ENCODE measurements at places on chromosomes 13 and 19.

- no peak for DNase-seq
Observed at GRCh38 chr13:31441800-31442510, 242.2 kb downstream of the B3GLCT start.

DNA sequence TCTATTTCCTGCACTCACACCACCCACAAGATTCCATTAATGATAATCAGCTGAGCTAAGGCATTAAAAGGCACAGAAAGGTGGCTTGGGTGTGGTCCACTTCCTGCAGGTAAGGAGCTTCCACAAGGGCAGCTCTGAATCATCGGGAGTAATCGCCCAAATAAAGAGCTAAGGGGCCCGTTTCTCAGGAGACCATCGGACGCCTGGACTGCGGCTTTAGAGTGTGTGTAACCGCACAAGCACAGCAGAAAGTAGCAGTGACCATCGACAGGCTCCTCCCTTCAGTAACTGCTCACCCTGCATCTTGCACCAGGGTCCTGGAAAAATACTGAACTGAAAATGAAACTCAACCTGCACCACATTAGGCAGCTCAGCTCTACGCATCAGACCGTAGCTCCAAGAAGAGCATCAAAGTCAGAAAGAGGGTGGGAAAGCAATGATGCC lies 6.0 kb downstream of the STK24 start:
- no peak for DNase-seq

GRCh38 chr13:30453727-30454126 lies 12.0 kb downstream of the HMGB1 start:
- no peak for DNase-seq

- no peak for DNase-seq
Observed at GRCh38 chr13:79898996-79899395, 418.0 kb downstream of the NDFIP2 start.

- DNase-seq: no peak
Observed at GRCh38 chr19:41226053-41226873, 7.2 kb downstream of the AXL start.

GRCh38 chr19:15115080-15115479 lies 7.9 kb downstream of the SYDE1 start:
- DNase-seq: no peak

GRCh38 chr19:31962561-31962996 lies 382.8 kb upstream of the ZNF507 start:
- DNase-seq: no peak

- no peak for DNase-seq
Observed at GRCh38 chr13:44331912-44332851, 41.4 kb upstream of the SERP2 start.

Data from NCI-H187 treated with DMSO at 0.1 percent for 48 hours (cell line).